ENCODE measurements at places on chromosomes 6 and 20. TPM values are rescaled to one million over a fixed set of nuclear protein-coding genes. Genes with fewer than 3 reads are reported as not detected.

The NUS1 gene
- 42.0 TPM for total RNA-seq

The DPPA5 gene
- total RNA-seq, result not detected

The CD83 gene
- 32.5 TPM for total RNA-seq

The SPATA25 gene
- 1.6 TPM for total RNA-seq

The CD93 gene
- 13.6 TPM for total RNA-seq

The ZNF165 gene
- 2.3 TPM for total RNA-seq

The SEMG1 gene
- total RNA-seq, result not detected

The TOP1 gene
- total RNA-seq, result 26.8 TPM

The FLRT3 gene
- total RNA-seq, result 45.4 TPM

The EYS gene
- total RNA-seq, result 1.4 TPM

The PRPH2 gene
- 11.5 TPM for total RNA-seq

The HLA-DRB1 gene
- total RNA-seq, result 9.9 TPM

The CFAP61 gene
- total RNA-seq, result 8.8 TPM
